Effector CD4-positive, alpha-beta T cell (primary cell): ENCODE measurements at places on chromosomes 13 and 19.

DNA sequence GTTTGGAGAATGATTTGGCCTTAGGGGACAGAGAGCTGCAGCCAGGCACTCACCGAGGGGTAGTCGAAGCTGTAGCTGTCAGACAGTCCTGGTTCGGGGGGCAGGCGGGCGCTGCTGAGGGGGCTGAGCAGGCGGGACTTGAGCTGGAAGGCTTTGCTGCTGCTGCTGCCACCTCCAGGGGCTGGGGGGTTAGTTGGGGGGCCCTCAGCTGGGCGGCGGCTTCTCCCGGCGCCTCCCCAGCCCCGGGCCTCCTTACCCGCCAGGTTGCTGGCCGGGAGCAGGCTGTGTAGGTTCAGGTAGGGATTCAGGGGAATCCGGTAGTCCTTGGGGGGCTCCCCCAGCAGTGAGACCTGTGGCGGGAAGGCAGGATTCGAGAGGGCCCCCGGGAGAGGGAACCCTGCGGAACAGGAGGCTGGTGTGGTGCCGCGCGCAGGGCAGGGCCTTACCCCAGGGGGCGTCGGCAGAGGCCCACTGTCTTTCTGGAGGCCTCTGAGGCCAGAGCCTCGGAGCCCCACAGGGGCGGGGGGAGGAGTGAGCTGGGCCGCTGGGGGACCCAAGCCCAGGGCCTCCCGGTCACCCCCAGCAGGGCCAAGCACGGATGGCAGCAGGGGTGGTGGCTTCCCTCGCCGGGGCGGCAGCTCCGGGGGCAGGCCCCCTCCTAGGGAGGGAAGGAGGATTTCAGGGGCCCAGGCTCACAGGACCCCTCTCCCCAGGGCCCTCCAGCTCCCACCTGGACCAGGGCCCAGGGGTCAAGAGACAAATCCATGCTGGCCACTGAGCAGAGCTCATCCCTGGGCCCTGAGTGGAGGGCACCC lies 5.0 kb upstream of the FDX2 start:
- no peak for DNase-seq

DNA sequence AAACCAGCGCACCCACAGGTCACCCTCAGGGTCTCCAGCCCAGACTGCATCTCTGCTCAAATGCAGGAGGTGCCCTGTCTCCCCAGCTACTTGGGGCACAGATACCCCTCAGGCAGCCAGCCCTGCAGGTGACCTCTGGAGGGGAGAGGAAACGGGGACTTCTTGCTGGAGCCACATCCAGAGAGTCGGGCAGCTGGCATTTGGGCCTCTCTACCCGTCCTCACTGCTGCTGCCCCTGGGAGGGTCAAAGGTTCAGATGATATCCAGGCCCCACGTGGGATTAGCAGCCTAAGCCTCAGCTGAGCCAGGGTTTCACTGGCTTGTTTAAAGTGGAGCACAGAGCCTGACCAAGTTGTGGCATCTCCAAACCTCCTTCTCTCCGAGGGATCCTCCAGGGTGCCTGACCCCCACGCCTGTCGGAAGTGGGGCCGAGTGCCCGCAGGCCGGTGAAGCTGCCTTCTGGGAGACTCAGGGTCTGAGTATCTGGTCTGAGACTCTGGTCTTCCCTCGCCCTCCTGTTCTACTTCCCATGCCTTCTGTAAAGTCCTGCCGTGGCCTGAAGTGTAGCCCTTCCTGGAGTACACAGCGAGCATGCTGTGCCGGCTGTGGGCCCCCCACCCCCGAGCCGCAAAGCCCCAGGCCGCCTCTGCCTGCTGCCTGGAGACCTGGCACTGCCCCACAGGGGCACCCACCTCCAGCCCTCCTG lies 2.1 kb downstream of the RASA3 start:
- DNase-seq = no peak

- no peak for DNase-seq
Observed at GRCh38 chr13:21879263-21879914, 208.5 kb downstream of the FGF9 start.

DNA sequence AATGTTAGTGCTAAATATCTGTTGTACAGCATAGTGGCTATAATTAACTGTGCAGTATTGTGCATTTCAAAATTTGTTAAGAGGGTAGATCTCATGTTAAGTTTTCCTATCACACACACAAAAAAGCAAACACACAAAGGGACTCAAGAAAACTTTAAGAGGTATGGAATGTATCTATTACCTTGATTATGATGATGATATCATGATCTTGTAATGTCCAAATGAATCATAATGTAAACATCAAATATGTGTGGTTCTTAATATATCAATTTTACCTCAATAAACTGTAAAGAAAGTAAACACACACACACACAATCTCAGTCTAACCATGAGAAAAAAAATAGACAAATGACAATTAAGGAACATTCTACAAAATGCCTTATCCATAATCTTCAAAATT lies 934.6 kb downstream of the SLITRK1 start:
- DNase-seq = no peak

DNA sequence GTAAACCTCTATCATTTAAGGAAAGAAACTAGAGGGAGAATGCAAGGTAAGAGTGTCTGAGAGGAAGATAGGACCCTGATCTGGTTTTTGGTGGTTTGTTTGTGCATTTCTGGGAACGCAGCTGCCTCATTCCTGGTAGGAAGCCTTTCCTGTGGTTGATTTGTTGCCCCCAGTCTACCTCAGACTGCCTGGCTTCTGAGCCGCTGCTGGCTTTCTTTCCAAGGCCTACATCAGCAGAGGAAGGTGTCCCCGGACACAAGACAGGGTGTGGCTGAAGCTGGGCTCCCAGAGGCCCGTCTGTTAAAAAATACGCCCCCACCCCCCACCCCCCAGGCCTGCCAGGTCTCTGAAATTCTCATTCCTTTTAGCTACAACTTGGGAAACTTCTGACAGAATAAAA lies 42.6 kb downstream of the C13orf42 start:
- no peak for DNase-seq

GRCh38 chr19:14517840-14518505 lies at the start of gene DNAJB1:
Gene DNAJB1 (minus strand): TSS chr19:14518397. CDS start chr19:14518349, 48 bp downstream.
- peak; percentile 42 for DNase-seq

GRCh38 chr13:52454459-52454819 lies 839 bp upstream of the CKAP2 start:
- no peak for DNase-seq

DNA sequence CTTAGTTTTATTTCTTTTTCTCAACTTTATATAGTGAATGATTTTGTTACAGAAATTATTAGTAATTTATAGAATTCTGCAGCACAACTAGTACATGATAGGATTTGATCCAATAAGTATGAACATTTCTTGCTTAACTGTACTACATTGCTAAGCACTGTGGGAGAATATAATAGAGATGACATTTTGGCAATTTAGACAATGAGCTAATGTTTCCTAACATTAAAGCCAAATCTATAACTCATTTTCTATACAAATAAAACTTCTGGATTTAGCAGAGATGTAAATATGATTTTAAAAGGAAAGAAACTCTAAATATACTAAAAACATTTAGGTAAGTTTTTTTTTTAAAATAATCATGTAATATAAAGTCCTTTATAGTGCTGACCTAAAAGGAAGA lies 87.3 kb downstream of the FNDC3A start:
- no peak for DNase-seq

DNA sequence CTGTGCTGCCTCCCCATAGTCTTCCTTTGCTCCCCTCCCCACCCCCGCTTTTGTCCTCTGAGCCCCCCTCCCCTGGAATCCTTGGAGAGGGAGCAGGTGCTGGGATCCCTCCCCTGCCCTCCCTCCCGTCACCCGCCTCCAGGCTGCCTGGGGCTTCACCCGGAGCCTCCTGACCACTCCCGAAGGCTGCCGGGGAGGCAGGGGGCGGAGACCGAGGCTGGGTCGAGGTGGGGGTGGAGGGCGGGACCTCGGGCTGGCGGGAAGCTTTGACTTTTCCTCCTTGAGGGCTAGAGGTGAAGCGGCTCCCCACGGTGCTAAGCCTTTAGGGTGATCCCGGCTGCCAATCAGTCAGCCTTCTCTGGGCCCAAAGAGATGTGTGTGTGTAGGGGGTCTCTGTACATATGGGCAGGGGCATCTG lies 1.5 kb downstream of the KMT5C start:
- no peak for DNase-seq

DNA sequence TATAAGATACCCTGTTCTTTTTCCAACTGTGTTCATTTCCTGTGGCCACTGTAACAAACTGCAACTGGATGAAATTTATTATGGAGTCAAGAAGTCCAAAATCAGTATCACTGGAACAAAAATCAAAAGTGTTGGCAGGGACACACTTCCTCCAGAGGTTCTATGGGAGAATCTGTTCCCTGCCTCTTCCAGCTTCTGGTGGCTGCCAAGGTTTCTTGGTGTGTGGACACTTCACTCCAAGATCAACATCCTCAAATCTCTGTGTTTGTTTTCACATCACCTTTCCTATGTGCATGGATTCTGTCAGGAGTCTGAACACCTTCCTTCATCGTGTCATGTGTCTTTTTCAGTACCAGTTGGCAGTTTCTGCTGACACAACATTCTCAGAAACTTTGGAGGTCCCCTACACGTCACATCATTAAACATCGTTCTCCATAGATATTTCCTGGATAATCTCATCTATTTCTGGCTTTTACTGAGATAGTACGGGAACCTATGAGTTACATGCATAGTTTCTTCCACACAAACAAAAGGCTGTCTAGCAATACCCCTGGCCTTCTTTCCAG lies 15.2 kb upstream of the EFNB2 start:
- DNase-seq = no peak

DNA sequence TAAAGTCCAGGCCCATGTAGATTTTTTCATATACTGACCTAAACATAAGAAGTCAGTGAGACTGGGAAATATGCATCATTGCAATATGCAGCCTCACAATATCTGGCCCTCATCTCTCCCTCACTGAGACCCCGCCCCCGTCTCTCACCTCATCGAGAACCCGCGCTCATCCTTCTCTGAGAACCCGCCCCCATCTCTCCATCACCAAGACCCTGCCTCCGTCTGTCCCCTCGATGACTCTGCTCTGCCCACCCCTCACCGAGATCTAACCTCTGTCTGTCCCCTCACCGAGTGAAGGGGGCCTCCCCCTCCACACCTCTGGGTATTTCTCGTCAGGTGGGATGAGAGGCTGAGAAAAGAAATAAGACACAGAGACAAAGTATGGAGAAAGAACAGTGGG lies 20.5 kb upstream of the ZNF846 start:
- DNase-seq = no peak

DNA sequence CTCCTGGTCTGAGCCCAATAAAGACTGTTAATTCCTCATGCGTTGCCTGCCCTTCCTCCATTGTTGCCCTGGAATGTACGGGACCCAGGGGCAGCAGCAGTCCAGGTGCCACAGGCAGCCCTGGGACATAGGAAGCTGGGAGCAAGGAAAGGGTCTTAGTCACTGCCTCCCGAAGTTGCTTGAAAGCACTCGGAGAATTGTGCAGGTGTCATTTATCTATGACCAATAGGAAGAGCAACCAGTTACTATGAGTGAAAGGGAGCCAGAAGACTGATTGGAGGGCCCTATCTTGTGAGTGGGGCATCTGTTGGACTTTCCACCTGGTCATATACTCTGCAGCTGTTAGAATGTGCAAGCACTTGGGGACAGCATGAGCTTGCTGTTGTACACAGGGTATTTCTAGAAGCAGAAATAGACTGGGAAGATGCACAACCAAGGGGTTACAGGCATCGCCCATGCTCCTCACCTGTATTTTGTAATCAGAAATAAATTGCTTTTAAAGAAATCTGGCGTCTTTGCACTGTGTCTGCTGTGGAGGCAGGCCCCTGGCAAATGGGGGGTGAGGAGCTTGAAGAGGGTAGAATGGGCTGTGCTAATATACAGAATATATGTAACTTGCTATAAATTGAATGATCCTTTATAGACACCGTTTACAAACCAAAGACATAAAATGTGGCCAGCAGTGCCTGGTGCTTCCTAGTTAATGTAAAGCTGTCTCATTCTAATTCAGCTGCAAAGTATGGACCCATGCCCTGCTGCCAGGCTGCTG lies 4.2 kb upstream of the RPS11 start:
- no peak for DNase-seq

GRCh38 chr19:41904118-41904870 lies 21.3 kb downstream of the ARHGEF1 start:
- no peak for DNase-seq

- no peak for DNase-seq
Observed at GRCh38 chr13:37107456-37107855, 2.0 kb upstream of the CSNK1A1L start.

- no peak for DNase-seq
Observed at GRCh38 chr13:51243832-51244231, 21.6 kb downstream of the FAM124A start.

- DNase-seq = no peak
Observed at GRCh38 chr13:91962946-91963345, 564.5 kb downstream of the GPC5 start.

- DNase-seq = no peak
Observed at GRCh38 chr19:7997809-7998480, 7.5 kb downstream of the ELAVL1 start.

- no peak for DNase-seq
Observed at GRCh38 chr13:72851678-72852014, 69.7 kb downstream of the PIBF1 start.

DNA sequence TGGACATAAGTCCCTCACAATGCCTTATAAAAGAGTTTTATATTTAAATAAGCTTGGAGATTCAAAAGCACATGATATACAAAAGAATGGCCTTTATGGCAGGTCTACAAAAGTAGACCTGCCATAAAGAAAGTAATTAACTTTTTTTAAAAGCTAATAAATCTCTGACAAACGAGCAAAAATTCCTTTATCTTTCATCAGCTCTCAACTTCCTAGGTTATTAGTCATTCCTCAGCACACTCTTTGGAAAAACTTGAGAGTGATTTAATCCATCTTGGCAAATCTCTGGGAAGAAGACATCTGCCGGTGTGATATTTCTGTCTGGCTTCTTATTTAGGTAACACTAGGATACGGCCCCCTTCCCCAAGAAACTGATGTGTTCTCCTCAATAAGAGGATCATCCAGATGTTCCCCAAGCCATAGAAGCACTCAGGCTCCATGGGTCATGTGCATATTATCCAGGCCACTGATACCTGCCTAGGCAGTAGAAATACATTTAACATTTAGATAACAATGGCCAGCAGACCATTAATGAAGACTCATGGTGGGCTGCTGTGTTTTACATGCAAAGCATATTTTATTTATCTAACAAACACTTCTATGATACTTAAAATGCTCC lies 372.7 kb downstream of the LIG4 start:
- no peak for DNase-seq

GRCh38 chr13:39688699-39689405 lies 33.4 kb downstream of the COG6 start:
- no peak for DNase-seq

DNA sequence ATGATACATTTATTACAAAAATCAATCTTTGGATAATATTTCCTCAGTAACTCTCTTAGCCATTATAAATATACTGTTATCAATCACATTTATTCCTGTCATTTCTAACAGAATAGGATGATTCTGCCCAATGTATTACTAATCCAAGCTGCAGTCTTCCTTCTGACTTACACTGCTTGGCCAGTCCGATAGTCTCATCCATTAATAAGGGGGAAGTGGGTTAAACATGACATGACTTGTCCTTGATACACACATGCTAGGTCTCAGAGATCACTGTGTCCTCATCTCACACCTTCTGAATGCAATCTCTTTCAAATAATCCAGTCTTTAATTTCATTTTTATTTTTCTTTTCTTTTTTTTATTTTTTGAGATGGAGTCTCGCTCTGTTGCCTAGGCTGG lies 18.8 kb downstream of the SACS start:
- DNase-seq = no peak

GRCh38 chr13:22252281-22252830 lies 581.5 kb downstream of the FGF9 start:
- DNase-seq = no peak

- DNase-seq = no peak
Observed at GRCh38 chr19:54436628-54437252, 12.3 kb upstream of the LENG8 start.

- no peak for DNase-seq
Observed at GRCh38 chr13:31793246-31793645, 53.9 kb downstream of the RXFP2 start.

GRCh38 chr13:22253107-22253506 lies 582.2 kb downstream of the FGF9 start:
- no peak for DNase-seq
